ENCODE measurements at places on chromosomes 7 and 10.
A peak's percentile ranks its signal among the peaks of the same experiment; 100 is the strongest.

DNA sequence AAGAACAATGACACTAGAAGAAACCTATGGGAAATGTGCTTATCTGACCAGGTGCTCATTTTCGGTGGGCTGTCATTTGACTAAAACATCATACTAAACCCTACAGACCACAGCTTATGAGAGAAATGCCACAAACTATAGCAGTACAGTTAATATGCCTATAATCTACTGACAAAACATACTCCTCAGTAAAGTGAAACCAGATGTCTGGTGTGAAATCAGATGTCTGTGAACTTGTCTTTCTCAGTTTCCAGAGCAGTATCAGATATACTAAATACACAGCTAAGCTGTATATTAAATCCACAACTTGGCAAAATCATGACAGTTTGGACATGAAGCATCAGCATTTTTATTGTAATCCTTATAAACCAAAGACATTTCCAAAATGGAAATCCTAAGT is 3.3 kb downstream of the IMMP2L start:
- no peak for DNase-seq

DNA sequence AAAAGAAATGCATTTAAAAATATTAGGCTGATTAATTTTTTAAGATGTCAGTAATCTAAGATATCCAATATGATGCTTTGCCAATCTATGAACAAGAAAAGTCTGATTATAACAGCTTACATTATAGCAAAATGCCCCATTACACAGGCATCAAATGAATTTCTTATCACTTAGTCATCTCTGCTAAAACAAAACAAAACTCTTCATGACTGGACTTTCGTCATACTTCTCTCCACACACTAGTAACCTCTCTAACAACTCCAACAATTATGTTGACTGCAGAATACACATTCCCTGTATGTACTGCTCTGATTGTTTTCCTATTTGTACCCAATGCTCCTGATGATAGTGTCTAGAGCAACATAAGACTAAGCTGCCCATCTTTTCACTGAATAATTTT is 3.8 kb upstream of the MKI67 start:
- peak; percentile 55 for DNase-seq

GRCh38 chr10:93222211-93222754 is 148.6 kb downstream of the CYP26A1 start:
- no peak for DNase-seq

DNA sequence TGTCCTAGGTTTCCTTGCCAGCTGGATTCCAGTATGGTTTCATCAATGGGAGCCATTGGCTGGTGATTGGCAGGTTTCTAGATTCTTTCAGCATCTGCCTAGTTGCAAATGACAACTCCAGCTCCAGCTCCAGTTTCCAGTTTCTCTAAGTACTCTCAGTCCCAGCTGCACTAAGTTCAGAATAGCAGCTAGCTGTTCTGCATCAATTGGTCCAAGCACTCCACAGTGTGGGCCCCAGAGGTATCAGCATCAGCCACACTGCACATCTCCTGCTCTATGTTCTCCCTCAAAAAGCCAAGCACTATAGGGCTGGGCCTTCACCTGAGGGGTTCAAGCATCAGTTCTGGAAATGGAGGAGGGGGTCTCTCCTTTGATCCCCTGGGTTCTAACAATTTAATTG is 143.4 kb downstream of the VPS50 start:
- no peak for DNase-seq

DNA sequence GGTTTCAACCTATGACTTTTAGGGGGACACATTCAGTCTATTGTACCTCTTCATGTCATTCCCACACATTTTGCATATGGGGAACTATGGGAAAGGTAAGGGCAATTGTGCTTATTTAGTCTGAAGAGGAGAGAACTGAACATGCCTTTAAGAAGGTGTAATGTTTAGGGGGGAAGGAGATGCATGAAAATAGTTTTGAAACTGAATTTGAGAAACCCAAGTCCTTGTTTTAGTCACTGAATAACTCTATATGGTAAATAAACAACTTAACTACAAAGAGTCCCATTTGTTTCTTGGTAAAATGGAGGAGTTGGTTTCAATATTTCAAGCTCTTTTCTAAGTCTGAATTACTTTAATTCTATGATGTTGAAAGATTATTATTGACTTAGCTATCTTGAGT is 166.1 kb downstream of the DNAJB9 start:
- DNase-seq, result no peak

GRCh38 chr7:272631-273030 is 17.3 kb upstream of the FOXL3 start:
- no peak for DNase-seq

GRCh38 chr10:133378251-133379096 is 588 bp upstream of the PAOX start:
- DNase-seq, result no peak

DNA sequence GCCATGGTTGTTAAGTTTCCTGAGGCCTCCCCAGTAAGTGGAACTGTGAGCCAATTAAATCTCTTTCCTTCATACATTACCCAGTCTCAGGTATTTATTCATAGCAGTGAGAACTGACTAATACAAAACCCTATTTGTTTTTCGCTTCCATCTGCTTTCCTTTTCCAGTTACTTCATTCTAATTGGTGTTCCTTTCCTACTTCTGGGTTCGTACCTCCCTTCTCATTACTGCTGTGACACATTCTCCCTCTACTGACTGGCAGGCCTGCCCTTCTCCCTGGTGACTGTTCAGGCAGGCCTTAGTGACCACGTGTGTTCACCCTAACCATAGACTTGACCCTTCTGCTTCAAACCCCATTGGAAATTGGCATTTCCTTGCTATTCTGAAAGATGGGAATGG is 37.7 kb downstream of the MTURN start:
- DNase-seq, result peak; percentile 66

DNA sequence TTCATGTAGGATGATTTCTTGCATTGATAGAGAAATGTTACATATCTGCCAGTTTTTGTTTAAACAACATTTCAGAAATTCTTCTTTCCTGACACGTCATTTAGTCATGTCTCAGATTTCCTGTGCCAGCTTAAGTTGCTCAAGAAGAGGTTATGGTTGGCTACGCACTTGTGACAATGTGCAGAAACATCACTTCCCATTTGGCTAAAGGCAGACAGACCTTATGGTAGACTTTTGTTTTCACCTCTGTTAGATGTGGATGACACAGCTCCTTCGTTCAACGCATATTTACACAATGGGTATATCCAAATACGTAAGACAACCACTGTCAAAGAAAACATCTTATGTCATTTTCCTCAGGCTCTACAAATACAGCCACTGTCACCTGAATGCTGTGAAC is 125.8 kb downstream of the DOCK4 start:
- DNase-seq, result peak; percentile 98

DNA sequence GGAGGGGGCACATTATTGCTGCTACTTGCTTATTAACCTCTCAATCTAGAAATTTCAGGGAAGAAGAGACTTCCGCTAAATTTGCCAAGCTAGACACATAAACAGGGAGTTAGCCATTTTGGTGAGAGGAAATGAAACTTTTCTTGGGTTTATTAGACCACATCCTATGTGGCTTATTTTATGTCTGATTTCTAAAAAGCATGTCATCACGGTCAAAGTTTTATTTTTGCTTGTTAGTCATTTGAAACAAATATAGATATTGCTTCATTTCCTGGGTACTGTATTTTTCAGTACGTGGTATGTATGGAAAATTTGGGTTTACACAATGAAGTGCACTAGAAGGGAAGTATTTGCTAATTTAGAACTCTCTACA is 144.1 kb downstream of the TCF7L2 start:
- DNase-seq, result peak; percentile 28

DNA sequence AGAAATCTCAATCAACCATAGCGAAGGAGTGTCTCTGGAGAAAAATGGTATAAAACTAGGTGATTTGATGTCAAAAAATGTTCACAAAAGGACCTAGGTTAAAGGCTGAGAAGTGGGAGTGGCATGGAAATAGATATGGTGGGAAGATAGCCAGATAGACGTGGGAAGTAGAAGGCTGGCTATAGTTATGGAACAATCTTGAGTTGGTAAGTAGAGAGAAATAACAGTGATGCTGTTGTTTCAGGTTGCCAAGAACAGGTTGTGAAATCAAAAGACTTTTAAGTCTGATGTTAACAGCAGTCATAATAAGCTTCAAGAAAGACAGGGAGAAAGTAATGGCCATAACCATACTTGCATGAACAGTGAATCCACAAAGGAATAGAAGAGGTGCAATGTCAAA is 106.1 kb upstream of the RSU1 start:
- DNase-seq, result no peak

- DNase-seq, result no peak
Measured at GRCh38 chr10:119318411-119319160, 111.2 kb downstream of the GRK5 start.

- DNase-seq, result no peak
Measured at GRCh38 chr10:5490032-5490431, 9.3 kb downstream of the CALML5 start.

GRCh38 chr7:3882782-3883181 is 581.7 kb downstream of the SDK1 start:
- no peak for DNase-seq

DNA sequence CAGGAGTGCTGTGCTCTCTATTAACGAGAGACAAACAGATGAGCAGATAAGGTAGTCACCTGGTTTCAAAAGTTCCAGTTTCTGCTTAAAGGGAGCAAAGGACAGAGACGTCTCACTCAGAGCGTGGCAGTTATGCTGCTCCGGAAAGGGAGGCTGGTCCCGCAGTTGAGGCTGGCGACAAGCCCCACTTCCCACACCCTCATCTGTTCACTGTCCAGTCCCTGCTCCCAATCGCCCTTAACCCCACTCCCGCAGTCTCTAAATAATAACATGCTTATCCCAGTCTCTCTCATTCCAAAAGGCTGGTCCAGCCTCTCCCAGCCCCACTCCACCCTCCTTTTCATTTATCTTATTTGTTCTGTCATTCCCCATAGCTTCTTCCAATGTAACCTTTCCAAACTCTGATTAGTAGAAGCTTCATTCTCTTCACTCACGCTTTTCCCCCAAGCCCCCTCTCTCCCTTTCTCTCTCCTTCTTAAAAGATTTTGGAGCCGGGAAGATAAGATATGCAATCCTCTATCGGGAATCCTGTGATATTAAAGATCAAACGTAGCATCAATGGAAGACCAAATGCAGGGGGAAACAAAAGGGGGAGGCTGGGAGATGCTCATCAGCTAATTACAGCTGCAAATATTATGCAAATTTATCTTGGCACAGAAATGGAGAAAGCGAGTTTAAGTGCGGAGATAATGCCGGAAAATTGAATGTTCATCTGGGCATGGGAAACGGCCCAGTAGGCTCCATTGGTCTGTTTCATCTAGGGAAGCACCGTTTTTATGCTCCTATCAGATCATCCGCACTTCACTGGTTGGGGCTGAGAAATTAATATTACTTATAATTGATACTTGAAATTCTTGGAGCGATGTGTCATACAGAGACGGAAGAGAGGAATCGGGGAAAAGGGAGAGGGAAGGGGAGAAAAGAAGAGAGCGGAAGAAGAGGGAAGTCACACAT is 16.3 kb upstream of the GATA3 start:
- DNase-seq, result no peak

DNA sequence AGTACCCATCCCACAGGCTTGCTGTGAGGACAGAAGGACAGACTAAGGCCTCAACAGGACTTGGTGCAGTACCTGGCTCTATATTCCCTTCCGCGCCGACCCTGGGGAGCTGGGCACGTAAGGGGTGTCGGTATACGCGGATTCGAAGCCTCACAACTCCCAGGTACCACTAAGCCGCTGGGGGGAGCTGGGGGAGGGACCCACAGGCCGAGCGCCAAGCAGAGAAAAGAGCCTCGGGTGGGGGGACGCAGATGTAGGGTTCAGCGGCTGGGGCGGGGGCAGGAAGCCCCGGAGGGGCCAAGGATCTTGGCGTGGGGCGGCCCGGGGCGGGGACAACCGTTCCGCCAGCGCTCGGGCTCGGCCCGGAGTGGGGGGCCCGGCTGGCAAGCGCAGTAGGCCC is 126.4 kb upstream of the ZNF746 start:
- no peak for DNase-seq

DNA sequence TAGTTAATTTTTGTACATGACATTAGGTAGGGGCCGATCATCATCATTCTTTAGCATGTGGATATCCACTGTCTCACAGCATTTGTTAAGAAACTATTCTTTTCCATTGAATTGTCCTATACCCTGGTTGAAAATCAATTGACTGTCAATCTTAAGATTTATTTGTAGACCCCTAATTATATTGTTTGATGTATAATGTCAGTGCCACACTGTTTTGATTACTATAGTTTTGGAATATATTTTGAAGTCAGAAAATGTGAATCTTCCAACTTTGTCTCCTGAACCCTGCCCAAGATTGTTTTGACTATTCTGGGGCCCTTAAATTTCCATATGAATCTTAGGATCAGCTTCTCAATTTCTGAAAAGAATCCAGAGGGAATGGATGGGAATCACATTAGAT is 6.6 kb upstream of the LMTK2 start:
- no peak for DNase-seq

DNA sequence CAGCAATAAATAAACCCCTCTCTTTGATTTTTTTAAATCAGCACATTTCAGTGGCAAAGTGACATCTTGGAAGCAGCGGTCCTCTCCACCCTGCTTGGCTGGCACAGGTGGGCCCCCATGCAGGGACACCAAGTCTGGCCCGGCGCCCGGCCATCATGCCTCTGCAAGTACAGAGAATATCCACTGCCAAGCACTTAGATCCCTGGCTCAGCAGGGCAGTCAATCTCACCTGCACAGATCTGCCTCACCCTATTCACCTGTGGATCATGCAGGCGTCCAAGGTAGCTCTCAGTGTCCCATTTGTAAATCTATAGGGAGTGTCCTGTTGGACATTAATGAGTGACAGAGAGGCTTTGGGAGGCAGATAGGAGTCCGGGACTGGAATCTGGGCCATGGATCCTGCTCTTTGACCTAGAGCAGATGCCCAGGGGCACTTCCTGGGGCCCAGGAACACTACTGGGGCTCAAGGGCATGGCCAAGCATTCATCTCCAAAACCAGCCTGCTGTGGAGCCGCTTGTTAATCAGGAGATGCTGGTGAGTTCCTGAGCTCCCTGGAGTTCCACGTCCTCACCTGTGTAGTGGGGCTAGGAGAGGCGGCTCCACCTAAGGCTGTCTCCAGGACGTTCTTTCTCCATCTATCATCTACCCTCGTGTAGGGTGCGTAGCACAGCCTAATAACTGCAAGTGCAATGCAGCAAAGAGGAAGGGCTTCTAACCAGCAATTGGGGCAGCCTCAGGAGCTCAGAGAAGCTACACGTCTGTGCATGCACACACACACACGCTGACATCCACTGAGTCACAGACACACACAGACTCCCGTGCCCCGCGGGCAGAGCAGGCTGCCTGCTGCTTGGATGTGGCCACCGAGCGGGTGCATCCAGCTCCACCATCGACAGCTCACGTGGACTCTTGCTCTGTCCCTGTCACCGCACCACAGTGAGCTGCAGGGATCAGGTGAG is 123.6 kb downstream of the OAT start:
- DNase-seq, result no peak

- no peak for DNase-seq
Measured at GRCh38 chr10:71221586-71222202, 9.3 kb downstream of the UNC5B start.

DNA sequence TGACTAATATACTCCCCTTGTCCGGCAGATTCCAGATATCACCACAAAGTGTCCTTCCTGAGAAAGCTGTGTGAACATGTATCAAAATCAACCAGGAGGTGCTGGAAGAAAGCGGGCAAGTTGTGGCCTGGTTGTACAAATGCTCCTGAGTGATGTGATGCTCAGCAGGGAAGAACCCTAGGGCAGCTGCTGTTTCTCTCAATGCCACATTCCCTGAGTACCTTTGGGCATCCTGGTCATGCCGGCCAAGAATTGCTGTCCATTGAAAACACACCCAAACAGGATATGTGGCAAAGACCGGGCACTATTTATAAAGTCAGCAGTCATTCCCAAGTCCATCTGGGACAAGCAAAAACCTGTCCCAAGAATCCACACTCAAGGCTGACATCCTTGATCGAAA is 7.8 kb upstream of the ADCY1 start:
- no peak for DNase-seq

All from RCC 7860 (cell line).